Activated CD4-positive, CD25-positive, alpha-beta regulatory T cell (primary cell): ENCODE measurements at places on chromosomes 6 and 20.

DNA sequence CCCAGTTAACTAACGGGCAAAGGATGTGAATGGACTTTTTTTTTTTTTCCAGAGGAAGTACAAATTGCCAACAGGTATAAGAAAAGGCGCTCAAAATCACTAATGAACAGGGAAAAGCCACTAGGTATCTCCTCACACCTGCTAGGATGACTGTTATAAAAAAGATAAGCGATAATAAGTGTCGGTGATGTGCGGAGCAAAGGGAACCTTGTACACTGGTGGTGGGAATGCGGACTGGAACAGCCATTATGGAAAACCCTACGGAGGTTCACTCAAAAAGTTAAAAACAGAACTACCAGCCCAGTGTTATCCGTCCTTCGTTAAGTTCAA, 787 bp upstream of the RAB32 start:
- no peak for DNase-seq

GRCh38 chr6:118494091-118494490, 54.0 kb upstream of the PLN start:
- no peak for DNase-seq

DNA sequence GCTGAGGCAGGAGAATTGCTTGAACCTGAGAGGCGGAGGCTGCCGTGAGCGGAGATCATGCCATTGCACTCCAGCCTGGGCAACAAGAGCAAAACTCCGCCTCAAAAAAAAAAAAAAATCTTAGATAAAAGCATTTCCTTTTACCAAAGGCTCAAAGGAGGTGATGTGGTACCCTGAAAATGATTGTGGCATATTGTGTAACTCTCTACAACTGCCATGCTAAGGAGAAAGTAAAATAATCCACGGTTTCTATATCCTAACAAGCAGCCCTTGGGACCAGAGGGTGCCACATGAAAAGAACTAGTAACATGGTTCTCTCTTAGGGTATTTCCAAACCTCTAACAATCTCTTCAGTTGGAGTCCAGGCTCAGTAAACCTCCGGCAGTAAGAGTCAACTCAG, 38.8 kb upstream of the SLA2 start:
- DNase-seq, result no peak

DNA sequence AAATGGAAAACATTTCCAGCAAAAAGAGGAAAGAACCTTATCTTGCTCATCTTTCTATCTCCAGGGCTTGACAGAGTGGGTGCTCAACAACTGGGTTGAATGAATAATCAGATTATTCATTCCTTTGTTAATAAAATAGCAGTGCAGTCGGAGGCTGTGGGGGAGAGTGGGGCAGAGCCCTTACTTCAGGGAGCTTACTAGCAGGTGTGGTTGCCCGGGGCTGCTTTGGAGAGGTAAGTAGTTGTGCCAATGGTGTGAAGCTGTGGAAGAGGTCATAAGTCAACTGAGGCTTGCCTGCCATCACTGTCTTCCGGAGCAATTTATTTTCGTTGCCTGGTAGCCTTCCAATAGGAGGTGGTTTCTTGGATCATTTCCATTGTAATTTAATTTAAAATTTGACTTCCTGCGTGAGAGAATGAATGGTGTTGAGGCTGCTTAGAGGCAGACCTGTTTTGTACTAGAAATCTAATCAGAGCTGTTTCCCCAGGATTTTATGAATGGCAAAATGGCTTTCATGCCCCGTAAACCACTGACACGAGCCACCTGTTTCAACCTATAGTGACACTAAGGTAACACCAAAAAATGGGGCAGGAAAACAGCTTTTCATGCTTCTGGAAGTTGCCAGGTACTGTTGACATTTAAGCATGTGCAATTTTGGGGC, 51.4 kb downstream of the ZDHHC14 start:
- DNase-seq, result no peak

DNA sequence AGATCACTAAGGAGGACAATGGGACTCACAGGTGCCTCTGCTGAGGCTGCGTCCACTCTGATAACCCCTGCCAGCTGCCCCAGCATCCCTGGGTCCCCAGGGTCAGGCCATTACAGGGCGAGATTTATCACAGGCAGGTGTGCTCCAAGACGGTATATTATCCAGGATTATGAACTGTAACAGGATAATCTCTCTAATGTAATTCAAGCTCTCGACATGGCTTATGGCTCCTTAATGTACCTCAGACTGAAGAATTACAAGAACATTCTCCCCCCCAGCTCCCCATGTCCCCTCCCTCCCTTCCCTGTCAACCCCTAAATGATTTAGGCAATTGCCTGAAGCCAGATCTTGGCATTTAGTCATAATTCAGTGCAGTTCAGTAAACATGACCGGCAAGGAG, 86.8 kb downstream of the NCR2 start:
- no peak for DNase-seq

DNA sequence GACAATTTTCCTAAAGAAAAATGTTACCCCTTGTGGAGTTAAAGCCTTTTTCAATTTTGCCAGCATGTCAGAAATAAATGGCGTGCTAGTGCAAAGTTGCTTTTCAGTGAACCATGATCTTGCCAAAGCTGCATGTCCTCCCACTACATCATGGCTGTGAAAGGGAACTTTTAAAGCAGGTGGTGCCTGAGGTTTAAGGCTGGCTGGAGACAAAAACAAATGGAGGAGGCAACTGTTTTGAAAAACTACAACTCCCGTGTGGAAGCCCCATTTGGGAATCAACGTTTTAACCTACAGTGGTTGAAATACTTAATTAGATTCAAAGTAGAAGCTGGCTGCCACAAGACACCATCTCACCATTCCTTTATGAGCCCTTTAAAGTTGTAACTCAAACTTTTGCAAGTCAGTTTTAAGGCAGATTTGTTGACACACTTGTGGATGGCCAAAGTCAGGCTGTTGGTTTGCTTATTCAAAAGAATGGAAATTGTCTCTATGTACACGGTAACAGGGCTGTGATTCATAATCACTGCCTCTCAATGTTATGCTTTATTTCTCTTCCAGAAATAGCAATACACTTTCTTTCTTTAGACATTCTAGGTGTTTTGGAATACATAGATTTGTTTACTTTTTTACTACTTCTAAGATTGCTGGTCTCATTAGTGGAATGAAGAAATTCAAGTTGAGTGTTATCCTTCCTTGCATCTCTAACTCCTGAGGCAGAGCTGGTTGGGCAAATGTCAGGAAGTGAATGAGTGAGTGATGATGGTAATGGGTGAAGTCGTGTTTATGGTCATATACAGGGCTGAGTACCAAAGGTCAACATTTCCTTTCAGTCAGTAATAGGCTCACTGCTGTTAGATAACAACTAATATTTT, 196.4 kb upstream of the GMDS start:
- DNase-seq, result no peak

DNA sequence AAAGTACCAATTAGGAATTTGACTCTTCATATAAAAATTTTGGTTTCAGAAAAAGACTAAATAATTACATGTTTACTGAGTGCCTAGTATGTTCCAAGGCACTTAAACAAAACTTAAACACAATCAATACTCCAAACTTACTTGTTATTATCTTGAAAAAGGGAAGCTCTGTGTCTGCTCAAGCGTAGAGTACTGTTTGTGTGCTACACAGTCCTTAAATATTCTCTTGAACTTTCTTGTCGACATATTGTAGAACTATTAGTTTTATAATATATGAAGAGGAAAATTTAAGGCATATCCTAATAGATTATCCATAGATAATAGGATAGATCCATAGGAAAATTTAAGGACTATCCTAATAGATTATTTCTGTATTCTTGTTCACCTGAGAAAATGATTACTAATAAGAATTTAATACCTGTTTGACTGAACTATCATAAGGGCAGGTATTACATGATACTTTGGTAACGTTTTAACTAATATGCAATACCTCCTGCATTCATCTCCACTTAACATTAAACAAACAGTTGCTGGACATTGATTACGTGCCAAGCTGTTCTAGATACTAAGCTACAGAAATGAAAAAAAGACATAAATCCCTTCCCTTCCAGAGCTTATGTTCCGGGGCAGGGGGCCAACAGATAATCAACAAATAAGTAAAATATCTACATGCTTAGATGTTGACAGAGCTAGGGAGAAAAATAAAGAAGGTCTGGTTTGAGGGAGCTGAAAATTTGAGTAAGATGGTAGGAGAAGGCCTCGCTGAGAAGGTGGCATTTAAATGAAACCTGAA, 115.2 kb upstream of the BCLAF1 start:
- DNase-seq, result no peak

DNA sequence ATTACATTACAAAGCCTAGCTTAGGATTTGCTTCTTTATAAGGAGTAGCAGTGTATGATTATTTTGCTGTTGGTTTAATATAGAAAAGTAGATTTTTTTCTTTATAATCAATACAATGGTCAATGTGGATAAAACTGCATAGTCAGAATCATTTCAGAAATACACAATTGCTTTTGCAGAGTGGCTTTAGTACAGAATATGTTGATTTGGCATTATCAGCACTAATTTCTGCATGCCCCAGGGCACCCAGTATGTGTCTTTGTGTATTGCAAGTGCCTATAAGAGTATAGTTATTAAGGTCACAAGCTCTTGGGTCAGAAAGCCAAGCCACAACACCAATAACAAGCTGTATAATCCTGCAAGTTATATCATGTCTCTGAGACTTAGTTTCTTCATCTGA, 258.4 kb downstream of the PLCB1 start:
- DNase-seq, result no peak

GRCh38 chr6:159533568-159533967, 159.5 kb downstream of the SOD2 start:
- DNase-seq, result no peak

GRCh38 chr6:117550618-117551242, 51.6 kb downstream of the GOPC start:
- no peak for DNase-seq

GRCh38 chr20:62505337-62506045, 29.7 kb upstream of the GATA5 start:
- DNase-seq, result no peak

- DNase-seq, result no peak
Observed at GRCh38 chr6:87661016-87661415, 41.0 kb downstream of the AKIRIN2 start.

- DNase-seq, result no peak
Observed at GRCh38 chr6:101070044-101070608, 189.0 kb upstream of the ASCC3 start.

DNA sequence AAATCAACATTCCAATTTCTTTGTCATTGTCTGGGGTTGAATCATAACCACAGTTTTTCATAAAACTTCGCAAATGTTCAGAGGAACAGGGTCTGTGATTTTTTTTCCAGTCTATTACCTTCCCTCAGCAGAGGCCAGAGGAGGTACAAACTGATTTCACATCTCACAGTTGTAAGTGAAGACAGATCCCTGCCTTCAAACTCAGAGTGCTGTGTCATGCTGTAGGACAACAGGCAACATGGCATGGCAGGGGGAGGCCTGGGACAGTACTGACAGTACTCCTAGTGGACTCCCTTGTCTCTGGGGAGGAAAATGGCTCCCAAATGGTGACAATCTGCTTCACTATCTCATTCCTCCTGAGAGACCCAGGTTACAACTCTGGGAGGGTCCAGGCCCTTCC, 308.6 kb downstream of the CDC5L start:
- no peak for DNase-seq

DNA sequence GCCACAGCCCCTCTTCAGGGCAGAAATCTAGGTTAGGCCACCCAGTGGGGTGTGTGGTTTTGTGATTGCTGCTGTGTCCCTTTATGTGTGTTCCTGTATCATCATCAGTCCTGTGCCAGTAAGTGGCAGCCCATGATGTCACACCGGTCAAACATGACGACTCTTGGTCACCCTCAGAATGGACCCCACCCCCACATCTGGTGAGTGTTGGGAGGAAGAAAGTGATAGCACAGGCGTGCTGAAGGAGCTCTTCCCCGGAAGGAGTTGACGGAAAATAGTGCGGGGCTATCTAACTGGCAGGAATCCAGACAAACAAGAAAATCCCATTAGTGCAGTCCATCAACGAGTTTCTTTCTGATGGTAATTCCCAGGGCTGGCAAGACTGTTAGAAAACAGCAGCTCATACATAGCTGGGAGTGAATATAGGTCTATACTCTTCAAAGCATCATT, 33.4 kb upstream of the IL17A start:
- DNase-seq, result no peak

DNA sequence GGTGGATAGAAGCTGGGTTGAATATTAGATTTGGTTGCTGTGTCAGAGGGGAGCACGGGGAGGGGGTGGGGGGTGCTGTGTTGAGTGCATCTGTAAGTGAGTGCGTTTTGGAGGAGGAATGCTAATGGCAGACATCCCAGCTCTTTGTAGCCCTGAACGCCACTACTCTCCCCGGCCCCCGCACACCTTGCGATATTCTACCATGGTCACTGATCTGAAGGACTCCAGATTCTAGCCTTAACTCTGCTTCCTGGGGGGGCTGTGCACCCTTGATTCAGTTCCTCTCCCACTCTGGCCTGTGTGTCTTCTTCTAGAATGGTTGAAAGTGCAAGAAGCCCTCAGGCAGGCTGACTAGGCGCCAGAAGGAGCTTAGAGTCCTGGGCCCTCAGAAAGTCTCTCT, 7.1 kb downstream of the GLP1R start:
- no peak for DNase-seq

- no peak for DNase-seq
Observed at GRCh38 chr6:123448306-123448884, 188.4 kb downstream of the TRDN start.

DNA sequence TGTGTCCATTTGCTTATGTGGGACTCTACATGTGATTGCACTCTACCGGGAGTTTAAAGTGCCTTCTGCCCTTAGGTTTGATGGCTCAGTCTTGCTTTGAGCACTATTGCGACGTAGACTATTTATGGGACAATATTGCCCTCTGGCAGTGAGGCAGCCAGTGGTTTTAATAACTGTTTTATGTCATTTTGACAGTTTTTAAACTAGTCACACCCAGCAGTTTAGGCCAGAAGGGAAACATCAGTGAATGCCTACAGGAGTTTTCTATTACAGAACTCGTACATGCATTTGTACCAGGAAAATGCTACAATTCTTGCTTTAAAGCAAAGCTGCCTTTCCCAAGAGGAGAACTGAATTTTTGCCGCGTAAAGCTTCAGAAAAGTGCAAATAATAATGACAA, 813.7 kb downstream of the KIF16B start:
- no peak for DNase-seq

DNA sequence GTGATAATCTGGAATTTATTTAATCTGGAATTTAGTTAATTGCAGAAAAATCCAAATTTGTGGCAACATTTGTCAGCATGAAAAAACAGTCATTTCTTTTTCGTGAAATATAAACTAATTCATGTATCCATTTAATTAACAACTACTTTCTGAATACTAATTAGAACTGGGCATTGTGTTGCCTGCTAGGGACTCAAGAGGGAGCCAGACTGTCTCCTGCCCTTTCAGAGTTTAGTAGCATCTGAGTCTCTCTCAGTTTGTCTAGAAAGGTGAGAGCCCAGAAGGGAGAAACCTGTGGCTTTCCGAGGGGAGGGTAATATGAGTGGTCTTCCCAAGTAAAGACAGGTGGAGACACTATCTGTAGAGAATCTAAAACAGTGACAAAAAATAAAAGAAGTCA, 210.9 kb upstream of the HDDC2 start:
- DNase-seq, result no peak

DNA sequence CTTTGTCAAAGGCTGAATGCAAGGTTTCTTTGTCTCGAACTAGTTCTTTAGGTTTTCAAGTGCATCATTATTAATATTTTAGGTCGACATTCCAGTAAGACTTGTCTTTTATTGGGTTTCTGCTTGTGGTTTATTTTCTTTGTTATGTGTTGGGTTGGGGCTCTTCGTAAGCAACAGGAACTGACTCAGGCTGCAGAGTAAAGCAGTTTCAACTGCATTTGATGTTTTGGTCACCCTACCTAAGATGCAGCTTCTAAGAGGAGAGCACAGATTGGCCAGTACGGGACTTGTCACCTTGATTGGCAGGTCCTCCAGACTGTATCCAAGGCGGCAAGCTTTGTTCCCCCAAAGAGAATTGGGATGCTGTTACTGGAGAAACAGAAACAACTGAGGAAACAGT, 149.5 kb upstream of the SULF2 start:
- no peak for DNase-seq
